ENCODE measurements at places on chromosomes 1 and 21.
A peak's percentile ranks its signal among the peaks of the same experiment; 100 is the strongest.

DNA sequence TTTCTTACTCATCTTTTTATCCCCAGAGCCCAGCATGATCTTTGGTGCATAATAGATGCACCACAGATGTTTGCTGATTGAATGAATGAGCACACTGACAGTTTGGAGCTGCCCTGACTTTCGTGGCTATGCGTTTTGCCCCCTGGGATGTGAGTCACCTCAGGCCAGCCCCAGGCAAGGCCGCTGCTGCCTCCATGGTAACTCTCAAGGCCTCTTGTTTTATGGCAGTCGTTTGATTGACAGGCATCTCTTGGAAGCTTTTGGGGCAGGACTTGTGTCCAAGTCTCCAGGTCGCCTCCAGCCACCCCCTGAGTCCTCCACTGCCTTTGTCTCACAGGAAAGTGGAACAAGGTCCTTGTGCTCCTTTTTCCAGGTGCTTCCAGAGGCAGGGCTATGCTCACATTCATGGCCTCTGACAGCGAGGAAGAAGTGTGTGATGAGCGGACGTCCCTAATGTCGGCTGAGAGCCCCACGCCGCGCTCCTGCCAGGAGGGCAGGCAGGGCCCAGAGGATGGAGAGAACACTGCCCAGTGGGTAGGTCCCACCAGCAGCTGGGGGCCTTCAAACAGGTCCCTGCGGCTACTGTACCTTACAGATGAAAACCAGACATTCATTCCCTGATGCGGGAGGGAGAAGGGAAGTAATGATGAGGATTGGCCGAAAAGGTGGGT is 11.2 kb downstream of the PSEN2 start:
- DNase-seq: no peak

- no peak for DNase-seq
Measured at GRCh38 chr21:15057285-15057684, 7.5 kb downstream of the NRIP1 start.

DNA sequence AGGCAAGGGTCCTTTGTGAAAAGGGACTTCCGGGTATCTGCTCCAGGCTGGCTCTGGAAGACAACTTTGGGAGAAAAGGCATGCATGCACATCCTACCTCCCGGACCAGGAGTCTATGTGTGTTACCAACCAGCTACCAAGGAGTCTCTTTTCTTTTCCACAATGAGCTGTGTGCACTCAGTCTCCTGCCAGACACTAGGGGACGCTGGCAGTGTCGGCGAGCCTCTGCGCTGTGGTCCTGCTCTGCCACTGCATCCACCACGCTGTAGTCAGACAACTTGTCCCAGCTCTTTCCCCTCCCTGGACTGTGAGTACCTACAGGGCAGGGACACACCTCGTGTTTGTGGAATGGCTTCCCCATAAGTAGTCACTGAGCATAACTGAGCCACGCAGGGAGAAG is 5.1 kb upstream of the SSR2 start:
- DNase-seq: no peak

- DNase-seq: no peak
Measured at GRCh38 chr1:60034999-60035398, 38.6 kb downstream of the C1orf87 start.

- DNase-seq: no peak
Measured at GRCh38 chr1:58929671-58930325, 146.0 kb upstream of the JUN start.

DNA sequence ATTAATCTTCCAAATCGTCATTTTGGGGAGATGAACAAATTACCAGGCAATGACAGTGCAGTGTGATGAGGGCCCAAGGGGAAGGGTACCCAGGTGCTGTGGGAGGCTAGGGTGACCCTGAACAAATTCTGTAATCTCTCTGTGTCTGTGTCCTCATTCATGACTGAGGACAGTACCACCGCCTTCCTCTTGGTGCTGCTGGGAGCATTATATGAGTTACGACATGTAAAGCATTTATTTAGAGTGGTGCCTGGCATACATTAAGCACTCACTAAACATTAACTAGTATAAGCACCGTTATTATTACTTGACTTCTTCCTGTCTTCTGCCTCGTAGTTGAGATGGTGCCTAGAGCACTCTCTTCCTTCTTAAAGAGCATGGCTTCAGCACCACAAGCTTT is 468.2 kb upstream of the VAMP3 start:
- no peak for DNase-seq

DNA sequence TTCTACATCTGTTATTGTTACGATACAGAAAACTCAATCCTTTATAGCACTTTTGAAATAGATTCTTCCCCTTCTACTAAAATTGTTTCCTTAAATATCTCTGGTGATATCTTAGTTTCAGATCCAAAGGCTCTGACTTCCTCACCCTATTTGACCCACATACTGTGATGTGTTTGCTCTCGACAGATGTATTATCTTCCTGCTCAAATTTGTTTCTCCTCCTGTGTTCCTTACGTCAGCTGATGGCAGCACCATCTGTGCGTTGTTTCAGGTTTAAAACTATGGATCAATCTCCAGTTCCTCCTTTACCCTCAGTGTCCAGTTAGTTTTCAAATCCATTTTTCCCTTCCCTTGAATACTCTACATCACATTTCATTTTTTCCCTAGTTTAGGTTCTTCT is 274.4 kb downstream of the RYR2 start:
- no peak for DNase-seq

- DNase-seq: no peak
Measured at GRCh38 chr1:18751425-18751824, 108.0 kb downstream of the TAS1R2 start.

- no peak for DNase-seq
Measured at GRCh38 chr1:201026836-201027235, 3.3 kb upstream of the KIF21B start.

DNA sequence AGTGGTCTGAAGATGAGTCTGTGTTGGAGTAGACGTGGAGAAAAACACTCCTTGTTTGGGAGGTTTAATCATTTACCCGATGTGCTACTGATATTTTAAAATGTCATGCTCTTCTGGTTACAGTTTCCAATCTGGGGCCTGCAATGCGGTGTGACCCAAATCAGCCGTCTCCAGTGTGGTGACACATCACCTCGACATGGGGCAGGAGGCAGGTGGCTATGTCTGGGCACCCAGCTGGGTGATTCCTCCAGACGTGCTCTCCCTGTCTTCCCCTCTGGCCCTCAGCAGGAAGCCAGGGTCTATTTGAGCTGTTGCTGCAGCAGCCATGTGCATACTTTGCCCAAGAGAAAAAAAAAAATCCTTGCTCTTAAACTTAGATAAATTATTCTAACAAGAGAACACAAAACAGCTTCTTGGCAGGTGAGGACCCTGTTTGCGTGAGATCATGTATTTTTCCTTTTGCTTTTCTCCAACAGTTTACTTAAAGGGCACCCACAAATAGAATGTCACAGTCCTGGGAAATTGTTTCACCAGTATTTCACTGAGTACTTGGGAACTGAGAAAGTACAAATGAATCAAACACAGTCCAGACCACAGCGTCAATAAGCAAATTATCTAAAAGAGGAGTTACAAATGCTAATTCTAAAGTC is 38.9 kb upstream of the MAP10 start:
- no peak for DNase-seq

DNA sequence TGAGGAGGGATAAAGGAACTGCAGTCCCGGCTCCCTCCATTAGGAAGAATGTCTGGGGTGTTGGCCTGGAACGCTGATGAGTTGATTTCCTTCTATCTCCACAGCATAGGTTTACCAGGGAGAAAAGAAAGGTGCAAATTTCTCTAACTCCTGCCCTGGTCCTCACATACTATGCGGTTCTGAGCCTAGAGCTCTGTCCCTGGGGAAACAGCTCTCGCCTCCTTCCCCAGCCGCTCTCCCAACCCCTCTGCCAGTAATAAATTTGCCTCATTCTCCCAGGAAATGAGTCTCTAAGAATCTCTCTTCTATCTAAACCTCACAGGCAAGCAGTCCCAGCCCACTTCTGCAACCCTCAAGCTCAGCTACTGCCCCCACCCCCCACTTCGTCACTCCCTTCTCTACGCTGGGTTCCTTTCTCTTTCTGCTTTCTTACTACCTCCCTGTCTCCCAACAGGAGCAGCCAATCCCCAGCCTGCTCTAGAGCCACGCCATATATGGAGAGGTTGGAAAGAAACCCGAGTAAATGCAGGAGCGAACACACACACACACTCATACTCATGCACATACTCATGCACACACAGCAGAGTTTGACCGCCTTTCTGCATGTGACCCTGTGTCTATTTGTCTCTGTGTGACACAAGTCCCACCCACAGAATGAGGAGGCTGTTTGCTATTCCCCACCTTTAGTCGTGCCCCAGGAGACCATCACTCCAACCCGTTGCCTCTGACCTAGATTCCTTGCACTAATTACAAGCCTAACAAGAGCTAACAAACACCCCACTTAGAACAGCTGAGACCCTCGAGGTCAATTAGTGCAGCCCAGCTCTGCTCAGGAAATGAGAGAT is 13.4 kb downstream of the PLEKHO1 start:
- DNase-seq: no peak

DNA sequence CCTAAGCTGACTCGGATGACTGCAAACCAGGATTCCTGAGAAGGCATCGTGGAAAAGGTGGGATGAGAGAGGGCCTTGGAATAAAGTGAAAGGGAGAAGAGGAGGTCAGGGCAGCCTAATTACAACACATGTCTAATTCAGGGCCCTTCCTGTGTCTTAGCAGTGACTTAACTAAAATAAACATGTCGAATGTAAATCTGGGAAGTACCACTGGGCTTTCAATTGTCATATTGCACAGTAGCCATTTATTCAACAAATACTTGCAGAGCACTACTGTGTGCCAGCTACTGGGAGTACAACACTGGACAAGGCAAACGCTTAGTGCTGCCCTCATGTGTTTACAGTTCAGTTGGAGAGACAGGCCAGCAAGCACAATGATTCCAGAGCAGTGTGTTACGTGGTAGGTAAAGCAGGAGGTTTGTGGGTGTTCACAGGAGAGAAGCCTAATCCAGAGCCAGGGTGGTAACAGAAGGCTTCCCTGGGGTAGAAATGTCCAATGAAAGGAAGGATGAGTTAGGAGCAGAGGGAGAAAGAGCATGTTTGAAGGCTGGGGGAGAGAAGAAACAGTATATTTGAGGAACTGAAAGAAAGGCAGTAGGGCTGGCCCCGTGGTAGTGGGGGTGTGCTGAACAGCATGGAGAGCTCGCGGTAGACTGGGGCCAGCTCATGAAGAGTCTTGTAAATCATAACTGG is 38.0 kb upstream of the RASAL2 start:
- DNase-seq: no peak

DNA sequence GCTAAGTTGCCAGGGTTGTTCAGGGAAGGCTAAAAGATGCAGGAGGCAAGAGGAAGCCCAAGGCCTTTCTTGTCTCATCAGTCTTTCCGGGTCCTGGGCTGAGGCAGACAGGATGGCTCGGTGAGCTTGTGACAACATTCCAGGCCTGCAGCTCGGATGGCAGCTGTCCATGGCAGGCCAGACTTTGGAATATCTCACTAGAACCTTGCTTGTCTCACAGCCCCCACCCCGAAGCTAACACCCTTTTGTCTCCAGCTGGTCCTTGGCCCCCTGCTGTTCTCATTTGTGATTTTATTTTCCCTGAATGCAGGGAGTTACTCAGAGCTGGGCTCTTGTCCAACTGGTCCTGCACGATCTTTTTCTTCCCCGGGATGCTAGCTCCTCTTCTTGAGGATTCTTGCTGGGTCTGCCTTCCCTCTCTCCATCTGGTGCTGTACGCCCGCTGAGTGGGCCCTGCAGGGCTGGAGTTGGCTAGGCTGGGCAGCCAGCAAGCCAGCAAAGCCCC is 477.2 kb upstream of the CAMK1G start:
- no peak for DNase-seq

DNA sequence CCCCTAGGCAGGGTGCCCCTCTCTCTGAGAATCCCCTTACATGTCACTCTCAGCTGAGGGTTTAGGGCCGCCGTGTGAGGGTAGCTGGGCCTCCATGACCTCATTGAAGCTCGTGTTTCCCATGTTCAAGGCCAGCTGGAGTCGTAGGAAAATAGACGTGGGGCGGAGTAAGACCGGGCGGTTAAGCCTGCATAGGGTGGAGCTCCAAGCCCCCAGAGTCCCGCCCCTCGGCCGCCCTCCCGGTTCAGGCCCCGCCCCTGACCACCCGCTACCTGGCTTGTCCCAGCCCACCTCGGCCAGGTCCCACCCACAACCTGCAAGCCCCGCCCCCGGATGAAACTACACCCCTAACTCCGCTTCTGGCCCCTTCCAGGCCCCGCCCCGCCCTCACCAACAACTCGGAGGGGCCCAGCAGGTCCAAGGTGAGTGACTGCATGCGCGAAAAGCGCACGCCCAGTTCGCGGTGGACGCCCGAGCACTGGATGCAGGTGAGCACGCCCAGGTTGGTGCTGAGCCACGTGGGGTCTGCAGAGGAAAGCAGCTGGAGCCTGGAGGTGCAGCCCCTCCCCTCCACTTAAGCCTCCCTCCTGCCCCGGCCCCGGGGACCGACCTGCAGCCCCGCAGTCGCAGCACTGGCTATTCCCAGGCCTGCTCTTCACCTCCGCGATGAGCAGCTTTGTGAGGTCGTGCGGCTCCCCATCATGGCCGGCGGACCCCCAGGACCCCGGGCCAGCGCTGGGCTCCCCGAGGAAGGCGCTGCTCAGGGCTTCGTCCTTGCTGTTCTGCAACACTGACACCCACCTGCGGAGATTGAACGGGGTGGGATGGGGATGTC is 12.2 kb upstream of the TCEA3 start:
- peak; percentile 38 for DNase-seq

- DNase-seq: no peak
Measured at GRCh38 chr1:107787299-107787698, 177.7 kb downstream of the VAV3 start.

DNA sequence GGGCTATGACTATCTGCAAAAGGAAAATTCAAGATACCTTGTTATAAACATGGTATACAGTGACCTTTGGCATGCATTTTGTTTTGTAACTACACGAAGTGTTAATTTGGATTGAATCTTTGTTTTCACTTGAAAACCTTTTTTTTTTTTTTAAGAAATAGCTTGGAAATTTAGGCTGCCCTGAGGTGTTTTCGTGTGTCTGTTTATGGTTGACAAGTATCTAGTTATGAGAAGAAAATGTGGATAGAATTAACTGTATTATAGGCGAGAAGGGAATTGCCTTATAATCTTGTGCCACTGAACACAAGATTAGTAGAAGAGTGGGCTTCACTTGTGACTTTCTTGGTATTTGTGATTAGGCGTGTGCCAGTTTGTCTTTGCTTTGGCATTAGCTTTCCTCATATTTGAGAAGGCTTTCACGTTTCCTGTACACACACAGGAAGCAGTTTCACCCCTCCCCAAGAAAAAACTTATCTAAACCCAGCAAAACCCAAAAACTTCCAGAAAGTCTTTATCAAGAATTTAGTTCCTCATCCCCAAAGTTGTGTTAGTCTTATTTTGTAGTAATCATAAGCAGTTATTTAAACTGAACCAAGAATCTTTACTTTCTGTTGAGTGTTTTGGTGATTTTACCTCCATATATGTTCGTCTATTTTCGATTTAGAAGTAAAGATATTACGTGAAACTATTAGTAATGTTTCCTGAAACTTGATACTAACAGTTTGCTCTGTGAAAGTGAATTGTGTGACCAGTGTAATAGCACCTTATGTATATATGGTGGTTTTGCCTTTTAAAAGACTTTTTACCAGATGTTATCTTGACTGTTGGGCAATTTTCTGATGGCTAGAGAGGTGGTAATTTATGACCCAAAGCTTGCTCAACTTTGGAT is 3.8 kb downstream of the DYRK1A start:
- no peak for DNase-seq
